CD8-positive, alpha-beta memory T cell (primary cell): ENCODE measurements at places on chromosomes 2 and 18. TPM values are rescaled to one million over a fixed set of nuclear protein-coding genes. Genes with fewer than 3 reads are reported as not detected.

The GAD1 gene
- 1.0 TPM for total RNA-seq

- no peak overlapping the region for H3K27ac ChIP-seq
- no peaks in the 10 kb centered on the region for H3K36me3 ChIP-seq
- H3K27me3 ChIP-seq: peaks cover 6% of the 10 kb centered on the region
- DNase-seq: no peak
- H3K4me1 ChIP-seq: no peaks in the 10 kb centered on the region
Measured at GRCh38 chr2:156405586-156405985, 30.6 kb upstream of the GPD2 start.

The ANKRD29 gene
- not detected for total RNA-seq

GRCh38 chr2:86249176-86249575 lies 49.9 kb downstream of the MRPL35 start:
- H3K27me3 ChIP-seq: no peaks in the 10 kb centered on the region
- H3K4me3 ChIP-seq: no peak overlapping the region
- H3K27ac ChIP-seq: no peak overlapping the region
